NCI-H524 (cell line): ENCODE measurements at places on chromosomes 6 and 20.

DNA sequence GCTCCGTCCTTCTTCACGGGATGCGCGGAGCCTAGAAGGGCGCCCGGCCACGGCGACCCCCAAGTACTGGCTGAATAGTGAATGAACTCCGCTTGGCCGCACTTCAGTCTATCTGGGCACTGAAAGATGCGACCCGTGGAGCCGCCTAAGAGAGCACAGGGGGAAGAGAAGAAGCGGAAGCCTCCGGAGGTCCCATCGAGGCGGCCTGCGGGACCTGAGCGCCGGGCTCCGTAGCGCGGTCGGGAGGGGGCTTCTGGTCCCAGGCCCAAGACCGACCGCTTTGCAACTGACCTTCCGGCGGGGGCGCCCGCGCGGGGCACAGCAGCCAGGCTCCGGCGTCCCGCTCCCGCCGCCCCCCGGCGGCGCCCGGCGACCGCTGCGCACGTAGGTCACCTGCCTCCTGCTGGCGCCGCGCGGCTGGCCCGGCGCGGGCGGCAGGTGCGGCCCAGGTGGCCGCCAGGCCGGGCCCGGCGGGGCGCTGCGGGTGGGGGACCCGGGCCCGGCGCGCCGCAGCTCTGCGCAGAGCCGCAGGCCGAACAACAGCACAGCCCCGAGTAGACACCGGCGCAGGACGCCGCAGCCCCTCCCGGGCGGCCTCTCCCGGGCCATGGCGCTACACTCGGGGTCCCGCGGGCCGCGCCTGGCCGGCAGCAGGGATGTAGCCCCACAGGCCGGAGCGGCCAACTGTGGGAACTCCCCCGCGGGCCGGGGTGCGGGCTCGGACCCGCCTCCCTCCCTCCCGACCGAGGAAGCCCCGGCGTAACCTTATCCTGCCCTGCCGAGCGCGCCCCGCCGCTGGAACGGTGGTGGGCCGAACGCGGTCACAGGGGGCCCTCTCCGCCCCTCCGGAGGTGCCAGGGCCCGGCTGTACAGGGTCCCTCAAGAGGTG is at the start of gene METTL24:
Gene METTL24 (minus strand): TSS at position 686 of the 889 bp plus-strand sequence. CDS start 77 bp downstream, at position 609.
- DNase-seq, result peak; percentile 59

DNA sequence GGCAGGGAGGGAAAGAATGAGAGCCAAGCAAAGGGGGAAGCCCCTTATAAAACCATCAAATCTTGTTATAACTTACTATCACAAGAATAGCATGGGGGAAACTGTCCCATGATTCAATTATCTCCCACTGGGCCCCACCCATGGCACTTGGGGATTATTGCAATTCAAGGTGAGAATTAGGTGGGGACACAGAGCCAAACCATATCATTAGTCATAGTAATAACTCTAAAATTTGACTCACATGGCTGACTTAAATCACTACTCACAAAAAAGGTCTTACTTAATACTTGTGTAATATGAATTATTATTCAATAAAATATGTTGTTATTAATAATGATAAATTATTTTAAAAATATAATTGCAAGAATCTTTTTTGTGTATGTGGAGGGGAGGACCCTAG is 178.1 kb upstream of the TCF21 start:
- DNase-seq, result no peak

GRCh38 chr20:8066662-8067061 is 47.1 kb upstream of the TMX4 start:
- DNase-seq, result no peak

DNA sequence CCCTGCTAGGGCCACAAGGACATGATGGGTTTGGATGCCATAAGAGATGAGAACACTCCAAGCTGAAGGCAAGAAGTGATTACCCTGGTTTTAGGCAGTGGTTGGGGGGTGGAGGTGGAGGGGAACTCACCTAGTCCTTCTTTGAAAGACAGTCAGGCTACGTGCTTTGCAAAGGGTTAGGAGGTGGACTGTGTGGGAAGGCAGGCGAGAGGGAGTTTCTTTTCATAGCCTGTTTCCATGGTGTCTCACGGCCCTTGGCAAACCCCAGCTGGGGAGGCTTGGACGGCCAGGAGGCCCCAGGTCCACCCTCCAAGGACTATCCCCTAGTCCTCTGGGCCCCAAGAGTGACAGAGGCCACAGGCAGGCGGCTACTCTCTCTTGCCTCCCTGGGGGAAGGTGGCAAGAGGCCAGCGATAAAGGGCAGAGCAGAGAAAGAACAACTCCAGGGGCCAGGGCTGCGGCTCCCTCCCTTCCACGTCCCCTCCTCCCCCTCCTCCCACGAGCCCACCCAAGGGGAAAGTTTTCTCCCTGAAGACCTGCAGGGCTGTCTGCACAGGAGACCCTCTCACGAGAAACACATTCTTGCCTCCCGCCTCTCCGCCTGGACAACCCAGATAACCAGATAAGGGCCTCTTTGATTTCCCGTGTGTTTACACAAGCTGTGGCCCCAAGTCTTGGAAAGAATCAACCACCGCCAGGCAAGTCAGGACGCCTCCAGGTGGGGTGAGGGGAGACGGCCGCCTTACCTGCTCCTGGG is 74.4 kb downstream of the NOL4L start:
- no peak for DNase-seq

GRCh38 chr20:57330998-57331397 is 1.4 kb downstream of the SPO11 start:
- no peak for DNase-seq
